ENCODE measurements at places on chromosomes 12 and 14.

DNA sequence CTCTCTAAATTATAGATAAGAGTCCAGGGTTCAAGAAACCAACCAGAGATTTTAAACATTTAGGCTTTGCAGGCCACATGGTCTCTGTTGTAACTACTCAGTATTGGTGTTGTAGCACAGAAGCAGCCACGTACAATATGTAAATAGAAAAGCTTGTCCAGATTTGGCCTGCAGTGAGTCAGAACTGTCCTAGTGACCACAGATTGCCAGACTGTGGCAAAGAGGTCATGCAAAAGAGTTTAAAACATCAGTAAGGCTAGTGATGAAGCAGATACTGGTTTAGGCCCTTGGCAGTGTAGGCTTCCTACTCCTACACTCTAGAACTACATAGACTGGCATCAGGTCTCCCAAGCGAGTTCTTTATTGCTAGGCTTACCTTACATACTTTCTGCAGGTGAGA is 117.6 kb upstream of the GARIN6 start:
- DNase-seq: no peak

DNA sequence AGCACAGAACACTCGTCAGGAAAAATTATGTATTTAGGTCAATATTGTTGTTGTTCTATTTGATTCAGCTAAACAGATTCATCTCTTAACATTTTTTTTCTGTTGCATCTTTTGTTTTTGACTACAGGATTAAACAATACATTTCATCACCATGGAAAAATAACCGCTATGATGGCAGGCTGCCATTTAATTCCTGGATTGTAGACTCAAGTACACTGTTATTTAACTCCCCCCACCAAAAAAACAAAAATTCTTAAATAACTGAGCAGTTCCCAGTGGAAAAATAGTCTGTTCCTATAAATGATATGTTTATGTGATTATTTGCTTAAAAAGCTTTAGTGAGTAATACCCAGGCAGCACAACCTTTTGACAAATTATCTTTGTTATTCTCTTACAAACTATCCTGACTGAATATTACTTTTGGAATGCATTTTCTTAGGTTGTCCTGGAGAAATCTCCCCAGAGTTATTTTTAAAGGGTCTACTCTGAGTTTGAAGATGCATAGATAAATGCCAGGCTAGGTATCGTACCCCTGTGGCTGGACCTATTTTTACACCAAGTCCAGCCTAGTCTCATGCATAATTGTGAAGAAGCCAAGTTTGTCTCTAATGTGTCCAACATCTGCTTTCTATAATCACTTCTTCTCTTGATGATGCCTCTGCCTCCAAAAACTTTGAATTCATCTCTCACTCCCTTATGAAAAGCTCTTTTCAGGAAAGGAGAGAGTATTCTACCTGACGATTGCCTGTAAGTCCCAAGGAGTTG is 3.7 kb downstream of the KERA start:
- DNase-seq: no peak

GRCh38 chr12:26771861-26772260 is 61.1 kb downstream of the ITPR2 start:
- DNase-seq: no peak

- no peak for DNase-seq
Observed at GRCh38 chr12:71799106-71799505, 40.5 kb upstream of the TBC1D15 start.

- no peak for DNase-seq
Observed at GRCh38 chr14:68476212-68477109, 316.4 kb downstream of the ZFP36L1 start.

All from spinal cord (tissue), 10 donors.